ENCODE measurements at places on chromosomes 5 and 9.

- no peak for DNase-seq
Measured at GRCh38 chr9:8468045-8468637, 668.6 kb upstream of the DMAC1 start.

DNA sequence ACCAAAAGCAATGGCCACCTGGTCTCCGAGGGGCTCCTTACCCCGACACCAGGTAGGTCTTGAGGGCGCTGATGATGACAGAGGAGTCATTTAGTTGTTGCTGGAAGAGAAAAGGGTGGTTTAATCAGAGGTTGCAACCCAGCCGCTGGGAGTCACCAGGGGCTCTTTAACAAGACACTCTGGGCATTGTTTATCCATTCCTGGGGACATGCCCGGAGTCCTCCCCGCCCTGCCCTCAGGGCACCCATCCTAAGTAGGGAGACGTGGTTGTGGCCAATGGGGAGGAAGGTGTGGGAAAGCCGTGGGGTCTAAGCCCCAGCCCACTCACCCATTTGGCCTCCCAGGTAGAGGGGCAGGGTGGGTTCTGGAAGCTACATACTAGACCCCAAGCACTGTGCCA is 3.1 kb downstream of the PTGES2 start:
- no peak for DNase-seq

DNA sequence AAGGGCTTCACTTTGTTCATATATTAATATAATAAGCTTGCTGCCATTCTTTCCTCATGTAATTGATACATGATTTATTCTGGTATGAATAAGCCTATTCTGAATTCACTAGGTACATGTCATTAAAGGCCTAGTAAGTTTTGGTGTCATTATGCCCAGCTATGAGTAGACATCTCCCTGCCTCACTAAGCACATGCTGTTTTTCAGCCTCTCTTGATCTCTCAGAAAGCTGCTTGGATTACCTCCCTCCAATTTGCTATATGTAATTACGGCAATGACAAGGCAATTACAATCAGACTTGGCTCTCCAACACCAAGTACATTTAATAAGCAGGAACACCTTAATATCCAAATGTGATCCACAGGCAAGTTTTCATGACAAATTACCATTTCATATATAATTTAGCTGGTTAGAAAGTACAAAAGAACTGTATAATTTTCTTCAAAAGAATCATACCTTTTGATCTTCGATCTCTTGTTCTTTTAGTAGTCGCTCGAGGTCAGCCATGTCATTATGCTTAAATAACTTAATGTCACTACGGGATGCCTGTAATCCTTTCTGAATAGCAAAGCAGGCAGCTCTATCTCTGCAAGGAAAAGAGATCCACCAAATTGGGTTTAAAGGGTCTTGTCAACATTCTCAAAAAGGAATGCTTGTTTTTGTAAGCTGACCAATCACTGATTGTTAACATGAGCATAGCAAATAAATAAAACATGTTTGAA is 56.3 kb downstream of the SPTLC1 start:
- DNase-seq: no peak

DNA sequence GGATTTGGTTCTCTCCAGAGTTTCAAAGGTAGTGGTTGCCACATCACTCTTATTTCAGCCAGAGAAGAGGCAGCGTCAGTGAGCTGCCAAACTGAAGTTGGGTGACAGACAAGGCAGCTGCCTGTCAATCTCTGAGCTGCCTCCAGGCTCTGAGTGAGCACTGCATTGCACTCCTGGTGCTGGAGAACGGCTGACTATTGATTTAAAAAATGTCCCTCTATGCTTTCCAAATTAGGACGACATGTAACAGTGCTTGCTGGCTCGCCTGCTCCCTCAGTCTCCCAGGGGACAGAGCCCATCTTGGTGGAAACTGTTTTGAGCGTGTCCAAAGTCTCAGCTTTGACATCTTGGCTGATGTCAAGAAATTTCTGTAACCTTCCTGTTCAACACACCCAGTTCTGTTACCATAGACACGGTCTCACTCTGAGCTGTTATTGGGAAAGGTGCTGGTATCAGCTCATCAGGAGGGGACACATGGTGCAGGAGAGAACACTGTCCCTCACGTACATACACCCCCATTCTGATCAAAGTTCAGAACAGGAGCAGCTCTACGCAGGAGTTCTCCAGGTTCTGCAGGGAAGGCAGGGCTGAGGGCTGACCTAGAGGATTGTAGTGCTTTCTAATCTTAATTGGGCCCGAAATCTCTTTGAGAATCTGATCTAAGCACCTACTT is 15.7 kb downstream of the PCDH12 start:
- DNase-seq: no peak

GRCh38 chr5:75277463-75277862 is 40.8 kb upstream of the ANKRD31 start:
- DNase-seq: no peak

DNA sequence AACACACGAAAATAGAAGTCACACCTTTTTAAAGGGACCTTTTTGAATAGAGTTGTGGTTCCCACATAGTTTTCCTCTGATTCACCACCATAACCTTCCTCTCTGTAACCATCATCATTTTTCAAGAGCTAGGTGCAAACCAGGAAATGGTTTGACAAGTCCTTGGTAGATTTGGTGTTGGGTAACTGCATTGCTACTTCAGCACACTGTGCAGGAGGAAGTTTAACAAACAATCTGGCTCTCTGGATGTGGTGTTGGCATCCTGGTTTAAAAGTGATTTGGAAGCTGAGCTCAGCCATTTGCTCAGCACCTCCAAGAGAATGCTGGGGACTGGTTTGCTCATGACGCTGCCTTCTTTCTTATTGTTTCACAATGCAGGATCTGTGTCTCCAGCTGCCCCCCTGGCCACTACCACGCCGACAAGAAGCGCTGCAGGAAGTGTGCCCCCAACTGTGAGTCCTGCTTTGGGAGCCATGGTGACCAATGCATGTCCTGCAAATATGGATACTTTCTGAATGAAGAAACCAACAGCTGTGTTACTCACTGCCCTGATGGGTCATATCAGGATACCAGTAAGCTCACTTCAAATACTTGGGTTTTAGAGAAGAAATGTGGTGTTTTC is 213.1 kb downstream of the RFK start:
- DNase-seq: no peak

DNA sequence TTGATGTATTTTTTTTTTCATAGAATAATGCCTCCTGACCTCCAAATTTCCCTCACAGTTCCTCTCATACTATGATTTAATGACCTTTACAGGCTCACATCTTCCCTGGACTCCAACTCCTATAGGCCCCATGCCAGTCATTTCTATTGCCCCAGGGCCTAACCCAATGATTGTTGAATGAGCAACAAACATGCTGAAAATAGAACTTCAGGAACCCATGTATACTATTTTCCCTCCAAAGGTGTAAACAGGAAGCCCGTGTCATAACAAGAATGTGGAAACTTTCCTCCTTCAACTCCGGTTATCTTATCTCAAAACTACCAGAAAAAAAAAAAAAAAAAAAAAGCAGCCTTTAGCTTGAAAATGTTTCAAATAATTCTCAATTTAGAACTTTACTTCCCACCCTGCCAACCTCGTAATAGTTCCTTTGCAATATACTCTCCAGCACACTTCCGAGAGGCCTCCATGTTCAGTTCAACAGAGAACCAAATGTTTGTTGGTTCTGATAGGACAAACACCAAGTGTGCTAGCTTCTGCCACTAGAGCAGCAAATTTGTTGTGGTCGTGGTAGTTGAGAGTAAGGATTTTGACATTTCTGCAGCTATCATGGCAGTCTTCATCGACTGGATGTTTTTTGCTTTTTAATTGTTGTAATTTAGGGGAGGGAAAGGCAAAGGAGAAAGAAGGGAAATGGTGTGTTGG is 25.8 kb downstream of the TRPM6 start:
- no peak for DNase-seq

GRCh38 chr5:179734536-179735164 is 2.0 kb downstream of the MAML1 start:
- no peak for DNase-seq

- no peak for DNase-seq
Measured at GRCh38 chr5:353612-354580, 32.4 kb downstream of the AHRR start.

- no peak for DNase-seq
Measured at GRCh38 chr5:82833277-82833676, 243.9 kb downstream of the TMEM167A start.

GRCh38 chr9:70081120-70081495 is 37.5 kb downstream of the MAMDC2 start:
- DNase-seq: no peak

DNA sequence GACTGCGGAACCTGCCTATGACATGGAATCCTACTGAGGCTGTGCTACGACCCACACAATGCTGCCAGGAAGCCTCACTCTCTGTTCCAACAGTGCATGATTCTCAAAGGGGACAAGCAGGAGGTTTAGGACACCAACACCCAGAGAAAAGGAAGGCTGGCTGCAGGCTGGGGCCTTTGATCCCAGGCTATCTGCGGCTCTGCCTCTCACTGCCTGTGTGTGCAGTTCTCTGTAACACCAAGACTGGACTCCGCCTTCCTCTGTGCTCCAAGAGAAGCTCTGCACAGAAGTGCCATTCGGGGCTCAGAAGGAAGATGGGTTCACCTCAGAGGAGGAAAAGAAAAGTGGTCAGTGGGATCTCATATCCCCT is 20.5 kb downstream of the ANKH start:
- no peak for DNase-seq

DNA sequence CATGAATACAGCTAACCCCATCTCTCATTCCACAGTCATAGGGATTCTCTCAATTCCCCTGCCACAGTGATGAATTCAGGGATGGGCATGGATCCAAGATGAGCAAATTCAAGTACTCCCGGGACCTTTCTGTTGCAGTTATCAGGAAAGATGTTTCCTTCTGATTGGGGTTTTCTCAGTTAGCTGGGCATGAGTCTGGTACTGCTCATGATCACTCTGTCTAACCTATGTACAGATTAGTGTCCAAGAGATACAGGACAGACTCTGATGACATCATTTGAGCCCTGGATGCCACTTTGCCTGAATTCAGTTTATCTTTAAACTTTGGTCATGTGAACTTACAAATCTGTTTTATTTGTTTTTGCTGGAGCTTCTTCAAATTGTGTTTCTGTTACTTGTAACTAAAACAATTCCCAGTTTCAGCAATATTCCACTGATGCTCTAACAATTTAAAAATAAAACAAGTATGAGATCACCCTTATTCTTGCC is 257.7 kb upstream of the KLF9 start:
- no peak for DNase-seq

GRCh38 chr5:43138512-43138893 is 17.8 kb downstream of the ZNF131 start:
- no peak for DNase-seq

- no peak for DNase-seq
Measured at GRCh38 chr5:38500573-38501260, 55.7 kb downstream of the LIFR start.

DNA sequence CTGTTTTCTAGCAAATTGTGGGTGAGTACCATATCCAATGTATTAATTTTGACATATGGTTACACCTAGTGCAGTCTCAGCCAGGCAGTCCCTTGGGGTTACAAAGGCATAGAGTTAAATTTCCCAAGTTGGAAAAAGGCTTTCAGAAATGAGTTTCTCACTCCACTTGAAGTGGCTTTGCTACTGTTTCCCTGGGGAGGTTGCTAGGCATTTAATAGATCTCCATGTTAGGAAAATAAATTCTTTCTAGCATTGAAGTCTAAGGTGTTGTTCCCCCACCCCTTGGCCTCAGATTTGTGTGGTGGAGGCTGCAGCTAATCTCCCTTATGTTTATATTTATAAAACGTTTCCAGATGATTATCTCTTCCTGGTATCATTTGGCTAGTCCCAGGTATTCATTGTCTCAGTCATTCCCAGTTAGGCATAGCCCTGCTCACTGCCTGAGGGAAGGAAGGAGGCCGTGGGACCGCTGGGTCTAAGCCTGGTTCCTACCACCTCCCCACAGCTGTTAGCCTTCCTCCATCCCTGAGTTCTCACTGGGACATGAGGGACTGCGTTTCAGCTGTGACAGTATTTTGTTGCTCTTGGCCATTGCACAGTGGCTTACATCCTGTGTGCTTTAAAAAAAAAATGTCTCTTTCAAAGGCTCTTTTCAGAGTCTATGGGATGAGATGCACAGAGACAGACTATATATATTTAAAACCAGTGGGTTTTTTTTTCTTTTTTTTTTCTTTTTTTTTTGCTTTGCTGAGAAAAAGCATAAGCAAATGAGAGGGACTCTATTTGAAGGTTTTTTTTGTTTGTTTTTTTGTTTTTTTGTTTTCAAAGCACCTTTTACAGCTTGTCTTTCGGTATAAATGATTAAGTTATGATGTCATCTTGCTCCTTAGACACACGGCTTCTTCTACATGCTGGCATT is 121.5 kb downstream of the MAST4 start:
- no peak for DNase-seq

DNA sequence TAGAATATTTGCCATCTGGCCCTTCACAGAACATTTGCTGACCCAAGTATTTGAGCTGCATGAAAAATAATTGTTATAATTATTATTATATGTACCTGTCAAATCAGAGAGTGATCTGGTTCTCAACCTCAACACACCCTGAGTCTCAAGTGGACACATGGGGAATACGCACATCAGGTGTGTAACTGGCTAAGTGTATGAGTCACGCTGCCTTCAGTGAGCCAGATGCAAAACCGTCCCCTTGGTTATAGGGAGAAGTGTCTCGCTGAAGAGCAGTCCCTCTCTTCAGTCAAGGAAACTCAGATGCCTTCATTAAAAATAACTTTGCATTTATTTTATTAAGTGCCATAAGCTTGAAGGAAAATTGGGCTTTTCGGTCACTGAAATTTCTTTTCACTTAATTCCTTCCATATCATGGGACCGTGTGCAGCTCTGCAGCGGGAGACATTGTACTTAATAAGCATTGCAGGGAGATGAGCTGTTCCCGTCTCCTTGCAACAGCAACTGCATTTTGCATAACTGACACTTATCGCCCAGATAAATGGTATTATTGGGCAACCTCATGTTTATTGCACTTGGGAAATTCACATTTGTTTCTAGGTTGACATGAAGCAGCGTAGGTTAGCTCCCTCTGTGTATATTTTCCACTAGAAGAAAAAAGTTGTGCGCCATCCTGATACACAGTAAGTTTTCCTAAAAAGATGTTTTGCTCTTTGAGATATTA is 512.3 kb upstream of the DAP start:
- no peak for DNase-seq
